Kidney glomerular epithelial cell (primary cell): ENCODE measurements at places on chromosomes 12 and 14.
A peak's percentile ranks its signal among the peaks of the same experiment; 100 is the strongest.

- no peak for DNase-seq
Measured at GRCh38 chr12:91422811-91423692, 240.4 kb upstream of the DCN start.

- DNase-seq = no peak
Measured at GRCh38 chr14:51086044-51086443, 8.9 kb downstream of the TRIM9 start.

DNA sequence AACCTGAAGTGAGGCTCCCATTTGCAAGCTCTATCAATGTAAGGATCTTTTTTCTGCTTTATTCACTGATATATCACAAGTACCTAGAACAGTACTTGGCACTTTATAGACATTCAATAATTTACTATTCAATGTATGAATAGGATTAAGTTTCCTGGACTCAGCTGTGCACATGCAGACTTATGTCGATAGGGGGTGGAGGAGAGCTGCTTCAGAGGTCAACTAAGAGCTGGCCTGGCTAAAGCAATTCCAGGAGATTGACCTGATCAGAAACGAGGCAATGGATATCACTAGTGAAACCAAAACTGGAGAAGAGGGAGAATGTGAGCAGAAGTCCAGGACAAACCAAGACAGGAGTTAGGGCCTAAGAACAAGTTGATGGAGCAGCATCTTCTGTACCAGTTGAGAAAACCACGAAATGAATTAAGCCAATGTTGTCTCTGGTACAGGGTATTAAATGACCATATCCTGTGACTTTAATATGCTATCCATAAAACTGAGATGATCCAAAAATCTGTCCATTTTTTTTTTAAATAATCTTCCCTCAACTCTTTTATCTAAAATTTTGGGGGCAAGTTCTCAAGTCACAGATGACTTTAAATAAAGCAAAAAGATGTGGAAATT is 169.2 kb downstream of the PIK3C2G start:
- peak; percentile 56 for DNase-seq

- no peak for DNase-seq
Measured at GRCh38 chr14:52690983-52691760, 4.2 kb downstream of the ERO1A start.

DNA sequence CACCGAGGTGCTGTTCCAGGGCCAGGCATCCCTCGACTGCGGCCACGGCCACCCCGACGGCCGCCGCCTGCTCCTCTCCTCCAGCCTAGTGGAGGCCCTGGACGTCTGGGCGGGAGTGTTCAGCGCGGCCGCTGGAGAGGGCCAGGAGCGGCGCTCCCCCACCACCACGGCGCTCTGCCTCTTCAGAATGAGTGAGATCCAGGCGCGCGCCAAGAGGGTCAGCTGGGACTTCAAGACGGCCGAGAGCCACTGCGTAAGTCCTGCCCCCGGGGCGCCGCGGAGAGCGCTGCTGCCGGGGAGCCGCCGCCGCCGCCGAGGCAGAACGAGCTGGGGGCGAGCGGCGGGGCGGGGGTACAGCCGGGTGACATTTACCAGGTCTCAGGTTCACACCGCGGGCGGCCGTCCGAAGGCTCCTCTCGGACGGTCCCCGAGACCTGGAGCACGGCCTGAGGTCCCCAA is 1.4 kb downstream of the PLXNC1 start:
- no peak for DNase-seq

GRCh38 chr14:92495027-92495426 is 18.6 kb upstream of the RIN3 start:
- no peak for DNase-seq
